CD8-positive, alpha-beta memory T cell (primary cell): ENCODE measurements at places on chromosomes 3 and 15. TPM values are rescaled to one million over a fixed set of nuclear protein-coding genes. Genes with fewer than 3 reads are reported as not detected.

XYLB gene
- 6.2 TPM for total RNA-seq

CRYGS gene
- 3.0 TPM for total RNA-seq

IL12A gene
- total RNA-seq = not detected

LSG1 gene
- 65.2 TPM for total RNA-seq

SLC51A gene
- not detected for total RNA-seq

UCN2 gene
- not detected for total RNA-seq

GUCA1C gene
- not detected for total RNA-seq

KIF7 gene
- 2.4 TPM for total RNA-seq

CHRNA3 gene
- not detected for total RNA-seq

IQCF5 gene
- not detected for total RNA-seq

ERC2 gene
- not detected for total RNA-seq

LRRIQ4 gene
- 0.20 TPM for total RNA-seq

ARID3B gene
- total RNA-seq = 30.1 TPM

PP2D1 gene
- not detected for total RNA-seq

P2RY1 gene
- 0.18 TPM for total RNA-seq

AGTR1 gene
- not detected for total RNA-seq

SCN11A gene
- 0.09 TPM for total RNA-seq

SLC22A14 gene
- not detected for total RNA-seq

SLC24A5 gene
- total RNA-seq = not detected

RTP1 gene
- not detected for total RNA-seq

ASB14 gene
- total RNA-seq = not detected

TEX9 gene
- total RNA-seq = 1.2 TPM

IL20RB gene
- total RNA-seq = 0.96 TPM

CSTA gene
- 0.31 TPM for total RNA-seq

AP2M1 gene
- total RNA-seq = 270 TPM

MRPL3 gene
- 213 TPM for total RNA-seq

CTXN2 gene
- total RNA-seq = not detected

TTLL13 gene
- not detected for total RNA-seq

TRAT1 gene
- total RNA-seq = 27.2 TPM

SLC9A9 gene
- 1.2 TPM for total RNA-seq

BDH1 gene
- total RNA-seq = 64.6 TPM

CDHR4 gene
- not detected for total RNA-seq

ITPKA gene
- total RNA-seq = 0.53 TPM

WNT7A gene
- 0.31 TPM for total RNA-seq

JAGN1 gene
- 59.0 TPM for total RNA-seq

RCCD1 gene
- 20.9 TPM for total RNA-seq

FETUB gene
- not detected for total RNA-seq
